ENCODE measurements at places on chromosomes 12 and 14. TPM values are rescaled to one million over a fixed set of nuclear protein-coding genes. Genes with fewer than 3 reads are reported as not detected.

Gene ABHD12B
- total RNA-seq: 0.12 TPM

Gene TAS2R9
- total RNA-seq: not detected

Gene RASSF8
- total RNA-seq: 31.2 TPM

Gene RARG
- total RNA-seq: 57.0 TPM

Gene GZMH
- total RNA-seq: not detected

Gene OAS1
- total RNA-seq: 2.7 TPM

Gene EPS8
- 207 TPM for total RNA-seq

Gene RTRAF
- total RNA-seq: 75.1 TPM

Gene LRP1-AS
- total RNA-seq: not detected

Gene KRT8
- total RNA-seq: 48.8 TPM

Gene LRRC74A
- not detected for total RNA-seq

Gene TROAP
- total RNA-seq: 1.6 TPM

Gene OR6C2
- not detected for total RNA-seq

Gene BCL7A
- total RNA-seq: 2.0 TPM

Gene SLC6A13
- not detected for total RNA-seq

Gene RTL1
- not detected for total RNA-seq

Gene GALNT16
- total RNA-seq: 1.1 TPM

Gene DDHD1
- 3.9 TPM for total RNA-seq

Gene C12orf60
- total RNA-seq: 1.4 TPM

Gene PDE6H
- not detected for total RNA-seq

Gene LUM
- 252 TPM for total RNA-seq

Gene SLC38A4
- 0.26 TPM for total RNA-seq

Gene ALG10
- total RNA-seq: 6.0 TPM

Gene AVPR1A
- total RNA-seq: not detected

Gene C12orf50
- total RNA-seq: not detected

Gene LRTM2
- total RNA-seq: not detected

Gene TMPRSS12
- not detected for total RNA-seq

Gene GDF3
- total RNA-seq: not detected

Gene LRP1
- 558 TPM for total RNA-seq

Gene POTEG
- not detected for total RNA-seq

Gene AKAP5
- 0.09 TPM for total RNA-seq

Gene M6PR
- 66.5 TPM for total RNA-seq

Gene FAM90A1
- total RNA-seq: 0.09 TPM

Gene MYF5
- total RNA-seq: not detected

Gene OR4E1
- not detected for total RNA-seq

Gene RERGL
- not detected for total RNA-seq

Gene GPR132
- total RNA-seq: 1.4 TPM

Gene LBHD2
- 0.26 TPM for total RNA-seq

Gene RND1
- total RNA-seq: 0.17 TPM

Gene CPNE6
- not detected for total RNA-seq

Gene KRT78
- not detected for total RNA-seq

Gene RHNO1
- 9.2 TPM for total RNA-seq

Gene EPYC
- not detected for total RNA-seq

Gene GZMB
- total RNA-seq: not detected

Gene GPR65
- 0.12 TPM for total RNA-seq

Gene KRT71
- not detected for total RNA-seq

Gene ASIC1
- 13.2 TPM for total RNA-seq

Gene FOXN4
- not detected for total RNA-seq

Gene ATXN2
- 14.2 TPM for total RNA-seq

Gene CLEC4C
- total RNA-seq: not detected

Gene PLD4
- not detected for total RNA-seq
